Femur (tissue), 1 donor: ENCODE measurements at places on chromosomes 11 and 22.

- DNase-seq: peak; percentile 8
Measured at GRCh38 chr22:30877662-30878515, 90.7 kb downstream of the MORC2 start.

- peak; percentile 36 for DNase-seq
Measured at GRCh38 chr11:606245-606644, 9.5 kb downstream of the IRF7 start.

DNA sequence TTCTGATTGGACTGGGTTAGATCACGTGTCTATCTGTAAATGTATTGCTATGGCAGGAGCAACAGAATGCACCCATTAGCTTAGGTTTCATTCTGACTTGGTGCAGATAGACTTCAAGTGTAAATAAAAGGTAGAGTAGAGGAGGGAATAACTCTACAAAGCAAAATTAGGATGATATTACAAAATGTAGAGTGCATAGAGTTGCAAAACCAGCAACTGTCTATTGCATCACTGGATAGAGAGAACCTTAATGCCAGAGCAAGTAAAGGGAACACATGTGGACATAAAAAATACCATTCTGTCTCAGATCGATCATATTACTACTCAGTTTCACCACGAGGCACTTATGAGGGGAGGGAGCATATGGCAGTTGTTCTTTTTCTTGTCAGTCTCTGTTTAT is 22.0 kb upstream of the CAT start:
- no peak for DNase-seq

GRCh38 chr11:2825889-2826678 is 59.5 kb downstream of the CDKN1C start:
- DNase-seq: peak; percentile 91

DNA sequence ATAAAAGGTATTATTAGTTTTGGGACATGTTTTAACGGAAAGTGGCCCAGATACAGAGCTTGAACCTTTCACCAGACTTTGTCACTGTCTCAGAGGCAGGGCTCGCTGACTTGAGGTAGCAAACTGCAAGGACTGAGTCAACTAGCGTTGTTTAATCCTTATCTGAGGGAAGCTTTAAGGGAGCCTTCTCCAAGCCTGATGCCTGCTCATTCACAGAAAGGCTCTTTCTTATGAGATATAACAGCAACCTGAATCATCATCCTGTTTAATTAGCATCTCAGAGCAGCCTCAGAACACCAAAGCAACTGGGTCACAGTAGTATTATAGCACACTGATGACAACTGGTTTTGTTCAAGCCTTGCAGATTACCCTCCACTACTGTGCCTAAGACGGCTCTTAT is 54.2 kb upstream of the CYP2D6 start:
- DNase-seq: no peak
